ENCODE measurements at places on chromosomes 7 and 10.

GRCh38 chr7:39324139-39324760 is 242.0 kb upstream of the YAE1 start:
- DNase-seq: no peak

DNA sequence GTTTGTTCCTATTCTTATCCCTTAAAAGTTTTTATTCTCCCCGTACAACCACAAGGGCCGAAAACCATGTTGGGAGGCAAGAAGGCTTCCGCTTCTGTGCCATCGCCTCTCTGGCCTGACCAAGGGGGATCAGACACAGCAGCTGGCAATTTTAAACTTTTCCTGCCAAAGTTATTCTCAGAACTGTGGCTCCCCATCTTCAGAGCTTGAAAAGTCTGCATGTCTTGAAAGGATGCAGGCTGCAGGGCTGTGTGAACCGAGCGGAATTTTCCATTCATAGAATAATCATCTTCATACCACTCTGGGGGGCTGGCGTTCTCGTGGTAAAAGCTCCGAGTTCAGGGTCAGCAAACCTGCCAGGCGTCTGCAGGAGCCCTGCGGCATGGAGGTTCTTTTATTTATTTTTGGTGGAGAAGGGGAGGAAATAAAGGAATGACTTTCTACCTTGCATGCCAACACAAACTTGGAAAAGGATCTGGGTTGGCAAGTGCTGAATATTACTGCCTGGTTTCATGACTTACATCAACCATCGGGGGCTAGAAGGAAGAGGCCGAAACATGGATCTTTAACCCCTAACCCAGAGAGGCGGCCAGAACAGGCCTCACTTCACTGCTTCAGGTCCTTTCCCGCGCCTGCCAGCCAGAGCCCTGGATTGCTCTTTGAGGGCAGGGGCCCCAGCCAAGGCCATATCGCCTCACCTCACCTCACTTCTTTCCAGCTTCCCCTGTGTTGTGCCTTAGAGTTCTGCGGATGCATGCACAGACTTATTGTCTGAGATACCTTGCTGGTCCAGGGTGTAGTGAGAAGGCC is 3.0 kb upstream of the NANOS1 start:
- no peak for DNase-seq

- peak; percentile 38 for DNase-seq
Observed at GRCh38 chr7:123747620-123748141, 1.1 kb downstream of the WASL start.

GRCh38 chr10:111107846-111108245 is 31.0 kb downstream of the ADRA2A start:
- no peak for DNase-seq

- DNase-seq: no peak
Observed at GRCh38 chr10:72887043-72887442, 6.5 kb upstream of the OIT3 start.

DNA sequence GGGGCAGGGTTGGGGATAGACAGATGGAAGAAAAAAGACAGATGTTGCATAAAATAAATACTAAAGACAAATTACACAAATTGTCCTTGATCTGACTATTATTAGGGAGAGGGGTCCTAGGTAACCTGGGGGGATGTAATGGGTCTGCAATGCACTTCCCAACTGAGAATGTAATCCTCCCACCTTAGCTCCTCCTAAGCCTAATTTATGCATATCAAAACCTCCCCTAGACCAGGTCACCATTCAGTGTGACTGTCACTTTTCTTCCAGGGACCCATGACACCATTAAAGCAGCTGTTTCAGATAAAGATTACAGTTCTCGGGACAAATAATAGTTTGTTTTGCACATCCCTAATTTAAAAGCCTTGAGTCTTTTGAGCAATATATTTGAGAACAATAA is 133.9 kb upstream of the FEZF1 start:
- no peak for DNase-seq

GRCh38 chr7:74217455-74218342 is 7.9 kb downstream of the LAT2 start:
- DNase-seq: no peak

- DNase-seq: peak; percentile 40
Observed at GRCh38 chr7:80135309-80136104, 876 bp downstream of the GNAI1 start.

- DNase-seq: no peak
Observed at GRCh38 chr10:47164126-47164799, 135.7 kb upstream of the GDF10 start.

- no peak for DNase-seq
Observed at GRCh38 chr10:3564346-3565002, 220.5 kb downstream of the KLF6 start.

- DNase-seq: no peak
Observed at GRCh38 chr7:88253640-88254039, 33.8 kb upstream of the SRI start.

- no peak for DNase-seq
Observed at GRCh38 chr10:88896372-88896993, 16.4 kb downstream of the STAMBPL1 start.

DNA sequence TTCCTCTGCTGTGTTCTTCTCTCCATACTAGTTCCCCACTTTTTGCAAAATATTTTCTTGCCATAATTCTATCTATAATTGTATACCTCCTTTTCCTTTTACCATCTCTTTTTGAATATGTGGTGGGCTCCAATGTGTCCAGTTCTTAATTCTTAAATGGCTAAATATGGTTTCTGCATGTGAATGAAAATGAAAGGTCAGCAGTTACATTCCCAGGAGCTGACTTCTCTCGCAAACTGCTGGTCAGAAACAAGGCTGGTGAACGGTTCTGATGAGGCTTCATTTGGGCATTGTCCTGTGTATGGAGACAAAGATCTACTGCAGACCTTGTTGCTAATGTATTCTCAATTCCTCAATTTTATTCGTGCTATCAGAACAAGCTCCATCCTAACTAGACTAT is 309.2 kb downstream of the SNX13 start:
- no peak for DNase-seq

DNA sequence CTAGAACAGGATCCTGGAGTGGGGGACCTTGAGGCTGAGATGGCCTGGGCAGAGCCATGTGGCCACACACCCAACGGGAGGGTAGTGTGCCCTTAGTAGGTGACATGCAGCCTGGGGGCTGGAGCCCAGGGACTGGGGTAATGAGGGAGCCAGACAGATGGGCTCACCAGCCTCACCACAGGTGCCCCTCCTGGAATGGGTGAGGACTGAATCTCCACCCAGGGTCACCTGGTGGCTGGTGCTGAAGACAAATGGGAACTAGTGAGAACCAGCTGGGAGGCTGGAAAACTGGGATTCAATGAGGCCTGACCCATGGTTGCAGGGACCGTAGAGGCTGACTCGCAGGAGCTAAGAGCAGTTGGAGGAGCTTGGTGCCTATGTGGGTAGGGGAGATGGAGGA is 6.1 kb downstream of the ZP3 start:
- no peak for DNase-seq

DNA sequence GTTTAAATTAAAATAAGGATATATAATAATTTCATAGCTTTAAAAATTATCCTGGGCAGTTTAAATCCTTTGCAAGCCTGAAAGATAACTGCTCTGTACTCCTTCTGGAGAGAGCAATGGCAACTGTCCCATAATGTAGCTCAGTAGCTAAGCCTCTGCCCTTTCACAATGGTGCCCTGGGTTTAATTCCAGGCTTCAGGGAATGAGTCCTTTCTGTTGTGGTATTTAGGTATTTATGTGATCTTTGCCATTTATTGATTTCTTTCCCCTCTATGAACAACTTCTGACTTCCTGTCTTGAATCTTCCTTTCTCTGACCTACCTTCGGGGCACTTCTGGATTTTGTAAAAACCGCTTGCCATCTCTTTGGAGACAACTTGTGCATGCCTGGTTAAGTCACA is 773.2 kb downstream of the IPMK start:
- DNase-seq: no peak

GRCh38 chr7:28125431-28126409 is 54.9 kb downstream of the JAZF1 start:
- DNase-seq: no peak

- no peak for DNase-seq
Observed at GRCh38 chr7:157840914-157841772, 504.3 kb downstream of the DNAJB6 start.

- DNase-seq: peak; percentile 81
Observed at GRCh38 chr10:122139627-122140170, 131.4 kb upstream of the BTBD16 start.

GRCh38 chr10:132693676-132694075 is 92.3 kb downstream of the NKX6-2 start:
- no peak for DNase-seq

- DNase-seq: no peak
Observed at GRCh38 chr7:4040109-4040928, 641.8 kb upstream of the FOXK1 start.

- no peak for DNase-seq
Observed at GRCh38 chr10:120760253-120760652, 90.9 kb upstream of the WDR11 start.

DNA sequence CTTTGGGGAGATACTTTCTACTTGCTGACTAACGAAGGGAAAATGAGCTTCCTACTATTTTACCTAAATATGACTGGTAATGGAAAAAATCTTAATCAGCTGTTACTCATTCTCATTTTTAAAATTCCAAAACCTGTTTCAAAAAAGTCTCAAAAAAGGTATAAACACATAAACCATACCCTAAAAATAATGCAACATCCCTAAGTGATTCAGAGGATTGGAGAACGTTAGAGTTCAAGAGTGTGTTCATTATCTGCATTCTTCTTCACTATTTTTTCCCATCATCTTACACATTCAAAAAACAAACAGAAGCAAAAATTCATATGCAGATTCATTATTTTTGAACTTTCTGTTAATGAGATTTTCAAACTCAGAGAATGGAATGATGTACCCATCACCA is 150.4 kb upstream of the GNAI1 start:
- no peak for DNase-seq

DNA sequence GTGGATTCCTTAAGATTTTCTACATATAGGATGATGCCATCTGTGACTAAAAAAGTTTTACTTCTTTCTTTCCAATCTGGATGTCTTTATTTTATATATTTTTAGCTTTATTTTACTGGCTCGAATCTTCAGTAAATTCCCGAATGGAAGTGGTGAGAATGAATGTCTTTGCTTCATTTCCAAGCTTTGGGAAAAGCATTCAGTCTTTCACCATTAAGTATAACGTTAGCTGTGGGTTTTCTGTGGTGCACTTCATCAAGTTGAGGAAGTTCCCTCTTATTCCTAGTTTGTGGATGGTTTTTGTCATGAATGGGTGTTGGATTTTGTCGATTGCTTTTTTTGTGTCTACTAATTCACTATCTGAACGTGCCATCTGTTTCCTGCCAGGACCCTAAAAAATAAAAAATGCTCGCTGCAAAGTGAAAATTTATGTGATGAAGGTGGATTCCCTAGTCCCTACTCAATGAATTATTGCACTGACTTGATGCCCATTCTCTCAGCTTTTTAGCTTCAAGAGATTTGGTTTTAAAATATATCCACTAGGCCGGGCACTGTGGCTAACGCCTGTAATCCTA is 90.2 kb upstream of the CARD11 start:
- DNase-seq: no peak

GRCh38 chr10:60280475-60280874 is 109.2 kb downstream of the ANK3 start:
- no peak for DNase-seq

GRCh38 chr7:34840176-34840785 is 182.3 kb downstream of the NPSR1 start:
- no peak for DNase-seq

DNA sequence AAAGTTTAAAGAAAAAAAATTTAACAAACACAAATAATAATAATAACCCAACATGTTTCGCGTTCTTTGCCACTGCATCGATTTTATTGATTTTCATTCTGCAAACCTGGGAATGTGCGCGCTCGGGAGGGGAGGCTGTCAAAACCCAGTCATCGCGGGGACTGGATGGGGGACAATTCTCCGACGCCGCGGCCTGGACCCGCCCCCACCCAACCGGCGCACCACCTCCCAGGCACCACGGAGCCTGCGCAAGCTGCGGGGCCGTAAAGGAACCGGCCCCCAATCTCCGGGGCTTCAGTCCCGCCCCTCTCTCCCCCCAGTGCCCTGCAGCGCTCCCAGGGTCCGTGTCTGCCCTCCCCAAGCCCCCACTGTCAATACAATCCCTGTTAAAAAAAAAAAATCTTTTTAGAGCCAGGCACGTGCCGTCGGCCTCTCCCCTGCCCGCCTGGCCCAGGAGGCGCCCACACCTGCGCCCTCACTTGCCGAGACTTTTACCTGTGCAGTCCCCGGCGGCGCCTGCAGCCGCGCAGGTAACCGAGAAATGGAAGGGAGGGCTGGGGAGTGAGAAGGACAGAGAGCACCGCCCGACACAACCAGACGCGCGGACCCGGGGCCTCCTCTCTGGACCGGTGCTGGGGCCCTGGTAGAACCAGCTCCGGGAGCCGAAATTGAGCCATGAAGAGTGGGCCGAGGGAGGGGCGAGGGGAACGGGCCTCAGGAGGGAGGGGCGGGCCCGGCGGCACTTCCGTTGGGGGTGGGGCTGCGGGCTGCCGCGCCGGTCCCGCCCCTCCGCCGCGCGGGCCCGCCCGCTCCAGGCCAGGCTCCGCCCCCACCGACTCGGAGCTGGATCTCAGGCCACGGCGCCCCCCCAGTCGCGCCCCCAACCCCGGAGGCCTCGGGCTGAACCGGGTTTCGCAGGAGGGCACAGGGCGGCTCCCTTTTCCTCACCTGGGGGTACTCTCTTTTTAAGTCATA is 7.6 kb upstream of the ZNF503 start:
- DNase-seq: peak; percentile 83

DNA sequence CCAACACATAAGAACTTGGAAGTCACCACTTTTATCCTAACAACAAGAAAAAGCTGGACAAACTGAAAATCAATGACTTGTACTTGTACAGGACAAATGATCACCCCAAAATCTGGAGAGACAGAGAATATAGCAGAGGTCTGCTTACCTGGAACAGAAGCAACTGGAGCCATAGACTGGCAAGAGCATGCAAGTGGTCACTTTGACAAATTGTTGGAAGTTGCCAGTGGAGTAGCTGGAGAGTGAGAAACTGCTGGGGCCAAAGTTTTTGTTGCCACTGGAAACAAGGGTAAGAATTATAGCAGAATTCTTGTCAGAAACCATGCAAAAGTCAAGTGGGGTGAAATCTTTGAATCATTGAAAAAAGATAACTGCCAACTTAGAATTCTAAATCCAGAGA is 35.2 kb downstream of the NPY start:
- DNase-seq: no peak

DNA sequence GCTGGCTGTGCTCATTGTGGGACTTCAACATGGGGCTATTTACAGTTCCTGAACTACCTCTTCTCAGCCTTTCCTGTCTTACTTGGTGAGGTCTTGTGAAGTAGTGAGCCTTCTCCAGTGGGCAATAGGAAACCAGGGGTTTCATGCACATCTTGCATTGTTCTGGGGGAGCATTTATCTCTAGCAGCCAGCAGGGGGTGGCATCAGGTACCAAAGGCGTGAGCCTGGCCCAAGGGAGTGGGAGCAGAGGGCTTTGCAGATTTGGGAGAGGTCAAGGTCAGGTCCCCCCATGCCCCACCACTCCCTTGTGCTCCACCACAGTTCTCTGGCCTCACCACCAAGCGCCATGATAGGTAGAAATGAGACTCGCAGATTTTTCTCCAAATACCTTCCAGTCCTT is 85.4 kb upstream of the NPTX2 start:
- DNase-seq: no peak
